Stimulated activated CD4-positive, alpha-beta T cell treated with anti-CD3 and anti-CD28 coated beads, Interleukin-15, amount 100 ng/mL, for 48 hours (primary cell): ENCODE measurements at places on chromosomes 2 and 18.

GRCh38 chr2:144832048-144832447 lies 312.1 kb upstream of the ZEB2 start:
- DNase-seq = no peak

DNA sequence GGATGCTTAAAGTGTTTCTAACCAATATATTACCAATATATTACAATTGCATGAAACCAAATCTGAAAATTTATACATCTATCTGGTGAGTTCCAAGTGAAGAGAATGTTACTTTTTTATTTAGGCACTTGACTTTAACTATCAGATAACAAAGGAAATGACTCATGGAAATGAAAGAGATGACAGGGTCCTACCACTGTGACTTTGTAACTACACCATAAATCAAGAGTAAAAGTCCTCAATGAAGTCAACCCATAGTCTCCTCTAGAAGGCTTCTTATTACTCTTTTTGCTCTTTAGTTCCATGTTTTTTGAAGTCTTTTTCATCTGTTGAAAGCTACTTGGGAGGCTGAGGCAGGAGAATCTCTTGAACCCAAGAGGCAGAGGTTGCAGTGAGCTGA lies 545.0 kb upstream of the PIK3C3 start:
- no peak for DNase-seq

GRCh38 chr2:45354776-45355175 lies 256.3 kb downstream of the SRBD1 start:
- DNase-seq = no peak

DNA sequence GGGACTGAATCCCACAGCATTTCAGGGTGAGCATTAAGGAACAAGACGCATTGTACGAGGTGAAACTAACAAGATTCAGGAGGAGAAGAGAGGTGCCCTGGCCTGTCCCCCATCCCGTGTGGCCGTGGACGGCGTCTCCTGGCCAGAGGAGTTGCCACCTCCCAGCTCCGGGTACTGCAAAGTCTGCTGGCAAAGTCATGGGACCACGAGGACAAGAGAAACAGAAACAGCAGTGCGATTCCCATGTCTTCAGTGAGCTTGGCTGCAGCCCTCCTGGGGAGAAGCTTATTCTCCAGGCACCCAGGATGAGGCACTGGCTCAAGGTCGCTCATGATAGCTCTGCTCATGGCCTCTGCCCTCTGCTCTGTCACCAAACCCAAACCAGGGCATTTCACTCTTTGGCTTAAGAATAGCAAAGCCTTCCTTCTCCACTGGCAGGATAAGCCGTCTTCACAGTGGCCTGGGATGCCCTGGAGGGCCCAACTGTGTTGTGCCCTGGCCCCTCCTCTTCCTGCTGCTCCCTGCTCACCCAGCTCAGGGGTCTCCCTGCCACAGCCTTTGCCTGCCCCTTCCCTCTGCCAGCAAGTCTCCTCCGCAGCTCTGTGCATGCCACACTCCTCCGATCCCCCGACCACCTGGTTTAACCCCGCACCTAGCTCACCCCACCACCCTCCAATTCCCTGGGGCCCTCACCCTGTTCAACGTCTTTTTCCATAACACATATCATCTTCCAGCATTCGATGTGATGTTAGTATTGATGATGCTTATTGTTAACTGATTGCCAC lies 144.8 kb downstream of the PXDN start:
- DNase-seq = no peak

- DNase-seq = no peak
These were observed 119.0 kb upstream of the KLHL14 start for GRCh38 chr18:32891797-32892196.

DNA sequence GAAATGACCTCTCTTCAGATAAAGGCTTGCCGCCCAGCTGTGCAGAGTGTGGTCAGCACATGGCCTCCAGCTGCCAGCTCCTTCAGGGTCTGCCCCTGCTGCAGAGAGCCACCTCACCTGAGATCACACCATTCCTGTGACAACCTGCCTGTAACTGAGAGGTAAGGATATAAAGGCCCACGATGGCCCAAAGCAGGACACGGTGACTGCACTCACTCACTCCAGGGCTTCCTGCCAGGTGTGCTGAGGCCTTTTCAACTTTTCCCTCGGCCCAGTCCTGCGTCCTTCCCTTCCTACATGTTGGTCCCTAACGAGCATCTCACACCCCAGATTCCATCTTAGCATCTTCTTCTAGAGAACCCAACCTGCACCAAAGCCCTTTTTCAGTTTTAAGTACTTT lies 36.2 kb downstream of the ANKRD44 start:
- no peak for DNase-seq

- no peak for DNase-seq
These were observed 29.0 kb downstream of the PSME4 start for GRCh38 chr2:53941749-53942148.
